LoVo (cell line): ENCODE measurements at places on chromosomes 13 and 19.

DNA sequence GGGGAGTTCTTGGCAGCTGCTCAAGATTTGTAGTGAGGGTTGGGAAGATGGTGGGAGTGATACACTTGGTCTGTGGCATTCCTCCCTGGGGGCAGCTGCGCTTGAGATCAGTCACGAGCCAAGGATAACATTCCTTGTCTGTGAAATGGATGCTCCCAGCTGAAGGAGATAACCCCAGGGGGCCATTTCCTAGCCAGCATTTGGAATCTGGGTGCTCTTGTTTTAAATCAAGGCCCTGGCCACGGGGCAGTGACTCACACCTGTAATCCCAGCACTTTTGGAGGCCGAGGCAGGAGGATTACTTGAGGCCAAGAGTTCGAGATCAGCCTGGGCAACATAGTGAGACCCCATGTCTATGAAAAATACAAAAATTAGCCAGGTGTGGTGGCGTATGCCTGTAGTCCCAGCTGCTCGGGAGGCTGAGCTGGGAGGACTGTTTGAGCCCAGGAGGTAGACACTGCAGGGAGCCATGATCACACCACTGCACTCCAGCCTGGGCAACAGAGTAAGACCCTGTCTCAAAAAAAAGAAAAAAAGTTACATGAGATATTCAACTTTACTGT lies 4.6 kb downstream of the PKN1 start:
- no peak for DNase-seq

GRCh38 chr13:114063545-114064449 lies 68.6 kb downstream of the RASA3 start:
- DNase-seq = peak; percentile 48

GRCh38 chr19:7458675-7459074 lies 30.2 kb downstream of the PEX11G start:
- DNase-seq = no peak

GRCh38 chr13:49046519-49046918 lies 70.8 kb downstream of the FNDC3A start:
- DNase-seq = no peak

DNA sequence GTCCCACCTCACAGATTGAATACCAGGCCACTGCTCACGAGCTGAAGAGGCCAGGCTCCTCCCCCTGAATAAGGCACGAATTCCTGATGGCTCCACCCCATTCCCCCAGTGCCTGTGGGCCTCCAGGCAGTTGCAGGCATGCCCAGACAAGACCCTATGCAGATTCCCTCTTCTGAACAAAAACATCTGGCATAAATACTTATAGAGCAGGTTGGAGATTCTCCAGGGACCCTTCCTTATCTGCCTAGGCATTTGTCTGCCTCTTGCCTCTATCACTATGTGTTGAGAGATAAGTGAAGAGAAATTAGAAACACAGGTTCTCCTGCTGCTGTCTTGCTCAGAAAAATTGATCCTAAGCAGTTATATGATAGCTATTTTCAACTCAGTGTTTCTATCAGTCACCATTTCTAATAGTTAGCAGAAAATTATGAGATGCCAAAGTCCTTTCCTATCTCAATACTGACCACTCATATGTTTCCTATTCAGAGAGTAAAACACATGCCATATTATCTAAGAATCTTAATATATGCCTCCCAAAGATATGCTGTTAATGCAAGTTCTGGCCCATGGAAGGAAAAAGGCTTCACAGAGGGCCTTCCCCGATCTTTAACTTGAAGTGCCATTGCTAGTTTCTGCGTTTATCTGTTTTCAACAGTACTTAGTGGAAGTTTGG lies 364.0 kb downstream of the KCTD12 start:
- peak; percentile 7 for DNase-seq

- DNase-seq = no peak
Measured at GRCh38 chr19:16023146-16023915, 53.0 kb upstream of the TPM4 start.

GRCh38 chr19:35436477-35437405 lies 11.3 kb upstream of the FFAR2 start:
- DNase-seq = peak; percentile 64

GRCh38 chr19:4624733-4625362 lies 14.5 kb upstream of the TNFAIP8L1 start:
- DNase-seq = peak; percentile 43

- no peak for DNase-seq
Measured at GRCh38 chr13:20190481-20191310, 2.0 kb downstream of the GJB2 start.

GRCh38 chr19:6078068-6078467 lies 32.2 kb downstream of the RFX2 start:
- DNase-seq = no peak

- DNase-seq = peak; percentile 69
Measured at GRCh38 chr13:21435687-21436151, 23.4 kb downstream of the ZDHHC20 start.

- no peak for DNase-seq
Measured at GRCh38 chr19:43534816-43535761, 2.1 kb downstream of the ZNF575 start.

- DNase-seq = no peak
Measured at GRCh38 chr13:113091891-113092775, 13.5 kb upstream of the F7 start.
